ENCODE measurements at places on chromosomes 1 and 21. TPM values are rescaled to one million over a fixed set of nuclear protein-coding genes. Genes with fewer than 3 reads are reported as not detected.

Gene KCNJ6
- polyA plus RNA-seq: 0.31 TPM

Gene DAB1
- polyA plus RNA-seq: 7.7 TPM

DNA sequence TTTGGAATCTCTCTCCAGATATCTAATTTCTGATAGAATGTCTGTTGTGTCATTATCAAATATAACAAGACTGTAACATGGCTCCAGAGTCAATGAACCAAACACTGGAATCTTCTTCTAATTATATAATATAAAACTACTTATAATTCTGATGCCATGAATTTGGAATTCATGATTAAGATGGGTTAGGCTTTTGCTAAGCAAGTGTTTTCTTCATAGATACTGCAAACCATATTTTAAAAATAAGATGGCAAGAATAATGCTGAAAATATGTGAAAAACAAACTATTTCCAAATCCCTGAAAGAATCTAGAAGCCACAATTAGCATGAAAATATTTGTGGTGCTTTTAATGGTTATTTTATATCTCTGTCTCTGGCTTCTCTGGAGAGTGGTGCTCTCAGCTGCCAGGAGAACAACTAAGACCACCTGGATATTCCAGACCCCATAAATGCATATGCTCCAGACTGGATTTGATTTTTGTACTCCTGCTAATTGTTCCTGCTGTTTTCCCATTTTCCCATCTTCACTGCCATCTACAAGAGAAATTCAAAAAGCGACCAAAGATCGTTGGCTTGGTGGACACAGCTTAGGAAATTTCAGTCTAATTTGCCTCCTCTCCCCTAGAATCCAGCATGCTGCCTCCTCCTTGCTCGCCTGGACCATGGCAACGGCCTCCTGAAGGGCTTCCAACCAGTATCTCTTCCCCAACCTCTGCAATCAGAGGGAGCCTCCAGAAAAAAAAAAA lies 418.9 kb downstream of the SETD4 start:
- no peak for DNase-seq

DNA sequence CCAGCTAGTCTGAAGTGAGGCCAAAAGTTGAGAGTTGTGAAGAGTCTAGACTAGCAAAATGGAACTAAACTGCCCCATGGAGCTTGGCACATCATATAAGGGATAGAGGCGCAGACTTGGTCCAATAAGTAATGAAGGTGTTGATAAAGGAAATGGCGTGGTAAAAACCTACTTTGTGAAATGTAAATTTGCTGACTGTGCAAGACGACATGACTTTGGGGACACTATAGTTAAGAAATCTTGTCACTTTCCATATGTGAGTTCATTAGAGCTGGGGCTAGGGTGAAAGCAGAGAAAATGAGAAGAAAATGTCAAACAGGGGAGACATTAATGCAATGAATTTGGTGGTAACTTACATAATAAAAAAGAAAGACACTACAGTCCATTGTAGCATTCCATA lies 50.1 kb downstream of the CLDN17 start:
- DNase-seq: no peak

DNA sequence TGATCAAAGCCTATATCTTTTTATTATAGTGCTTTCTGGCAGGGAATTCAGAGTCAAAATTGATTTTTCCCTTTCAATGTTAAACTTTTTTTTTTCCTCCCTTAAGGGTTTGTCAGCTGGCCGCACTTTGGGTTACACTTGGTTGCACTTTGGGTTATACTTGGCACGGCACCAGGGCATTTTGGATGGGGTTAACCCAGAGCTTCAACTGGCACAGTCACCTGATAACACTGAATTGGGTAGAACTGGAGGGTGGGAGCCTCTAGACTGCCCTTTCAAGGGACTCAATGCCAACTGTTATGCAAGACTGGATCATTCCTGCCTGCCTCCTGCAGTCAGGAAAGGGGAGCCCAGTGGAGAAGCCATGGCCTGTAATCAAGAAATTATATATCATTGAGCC lies 211.5 kb downstream of the KCNJ6 start:
- no peak for DNase-seq

GRCh38 chr1:238319957-238320356 lies 429.2 kb upstream of the ZP4 start:
- no peak for DNase-seq

DNA sequence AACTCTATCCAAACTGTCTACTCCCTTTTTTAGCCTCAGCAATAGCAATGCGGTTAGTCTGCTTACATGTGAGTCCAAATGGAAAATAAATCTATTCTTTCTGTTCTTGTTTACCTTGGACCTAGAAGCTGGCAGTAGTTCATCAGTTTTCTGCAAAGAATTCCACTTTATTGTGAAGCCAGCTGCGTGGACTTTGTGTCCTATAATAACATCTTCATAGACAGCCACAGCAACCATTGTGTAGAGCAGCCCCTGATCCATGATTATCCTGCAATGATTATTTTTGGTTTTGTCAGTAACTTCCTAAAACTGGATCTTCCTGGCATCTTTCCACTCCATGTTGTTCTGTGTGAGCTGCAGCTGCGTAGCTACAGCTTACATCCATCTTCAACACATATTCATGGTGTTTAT lies 408.7 kb downstream of the NUF2 start:
- DNase-seq: peak; percentile 39

GRCh38 chr1:56551691-56552090 lies 27.7 kb downstream of the PLPP3 start:
- DNase-seq: no peak

GRCh38 chr1:106907795-106908194 lies 148.7 kb upstream of the PRMT6 start:
- no peak for DNase-seq
